ENCODE measurements at places on chromosomes 16 and 17.

DNA sequence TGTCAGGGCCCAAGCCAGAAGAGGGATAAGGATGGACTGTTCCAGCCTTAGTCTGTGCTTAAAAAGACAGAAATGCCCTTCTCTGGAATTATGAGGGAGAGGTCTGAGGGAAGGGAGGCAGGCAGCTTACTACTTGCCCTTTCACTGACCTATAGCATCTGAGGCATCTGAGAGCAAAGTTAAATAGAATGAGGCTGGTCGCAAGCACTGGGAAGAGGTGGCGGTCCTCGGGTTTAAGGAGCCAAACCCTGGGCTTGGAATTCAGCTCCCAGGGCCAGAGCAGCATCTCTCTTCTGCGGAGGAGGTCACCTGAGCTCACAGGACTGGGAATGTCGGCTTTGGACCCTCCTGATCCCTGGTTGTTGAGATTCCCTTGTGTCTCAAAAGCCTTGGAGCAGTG is 3.1 kb upstream of the LIMD2 start:
- H3K4me3 ChIP-seq, result no peak overlapping the region
- H3K36me3 ChIP-seq, result peaks cover 32% of the 10 kb centered on the region
- H3K4me1 ChIP-seq, result no peaks in the 10 kb centered on the region
- H3K27ac ChIP-seq, result no peak overlapping the region
- no peaks in the 10 kb centered on the region for H3K27me3 ChIP-seq
- DNase-seq, result no peak

DNA sequence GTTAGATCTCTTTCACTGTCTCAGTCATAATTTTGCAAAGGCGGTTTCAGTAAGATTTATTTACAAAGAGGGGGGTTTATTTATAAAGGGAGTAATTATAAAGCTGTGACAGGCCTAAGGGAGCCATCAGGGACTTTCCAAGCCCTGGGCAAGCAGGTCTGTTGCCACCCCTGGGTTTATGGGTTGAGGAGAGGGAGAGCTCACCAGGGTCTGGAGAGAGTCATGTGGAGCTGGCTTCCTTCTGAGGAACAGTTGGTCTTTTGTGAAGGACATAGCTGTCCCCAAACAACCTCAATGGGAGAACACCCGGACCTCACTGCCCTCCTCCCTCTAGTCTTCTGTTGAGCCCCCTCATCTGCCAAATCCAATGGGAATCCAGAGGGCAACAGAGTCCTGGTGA is 9.8 kb downstream of the ITGAM start:
- no peak overlapping the region for H3K4me3 ChIP-seq
- H3K36me3 ChIP-seq, result no peaks in the 10 kb centered on the region
- H3K27ac ChIP-seq, result no peak overlapping the region
- H3K4me1 ChIP-seq, result no peaks in the 10 kb centered on the region
- DNase-seq, result no peak

GRCh38 chr16:64309398-64310110 is 812.3 kb downstream of the CDH11 start:
- no peak overlapping the region for H3K4me3 ChIP-seq
- H3K27me3 ChIP-seq, result peaks cover 5% of the 10 kb centered on the region
- DNase-seq, result no peak
- H3K27ac ChIP-seq, result no peak overlapping the region
- no peaks in the 10 kb centered on the region for H3K36me3 ChIP-seq
- H3K4me1 ChIP-seq, result no peaks in the 10 kb centered on the region

- DNase-seq, result no peak
- no peak overlapping the region for H3K27ac ChIP-seq
- no peak overlapping the region for H3K4me3 ChIP-seq
- H3K27me3 ChIP-seq, result no peaks in the 10 kb centered on the region
Measured at GRCh38 chr17:73803964-73804435, 159.8 kb upstream of the SDK2 start.

DNA sequence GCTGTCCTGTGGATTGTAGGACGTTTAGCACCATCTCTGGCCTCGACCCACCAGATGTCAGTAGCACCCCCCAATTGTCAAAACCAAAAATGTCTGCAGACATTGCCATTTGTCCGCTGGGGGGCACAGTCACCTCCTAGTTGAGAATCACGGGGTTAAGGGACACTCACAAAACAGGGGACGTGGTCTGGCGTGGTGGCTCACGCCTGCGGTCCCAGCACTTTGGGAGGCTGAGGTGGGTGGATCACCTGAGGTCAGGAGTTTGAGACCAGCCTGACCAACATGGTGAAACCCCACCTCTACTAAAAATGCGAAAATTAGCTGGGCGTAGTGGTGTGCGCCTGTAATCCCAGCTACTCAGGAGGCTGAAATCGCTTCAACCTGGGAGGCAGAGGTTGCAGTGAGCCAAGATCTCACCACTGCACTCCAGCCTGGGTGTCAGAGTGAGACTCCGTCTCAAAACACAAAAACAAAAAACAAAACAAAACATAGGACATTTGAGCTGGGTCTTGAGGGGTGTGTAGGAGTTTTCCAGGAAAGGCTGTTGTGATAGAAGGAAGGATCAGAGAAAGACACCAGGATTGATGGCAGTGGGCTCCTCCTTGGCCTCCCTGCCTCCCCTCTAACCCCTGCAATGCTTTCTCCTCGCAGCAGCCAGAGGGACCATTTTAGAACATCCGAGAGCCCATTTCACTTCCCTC is 171.8 kb upstream of the GSE1 start:
- no peak overlapping the region for H3K4me3 ChIP-seq
- no peaks in the 10 kb centered on the region for H3K27me3 ChIP-seq
- H3K36me3 ChIP-seq, result peaks cover 10% of the 10 kb centered on the region
- H3K4me1 ChIP-seq, result no peaks in the 10 kb centered on the region
- no peak for DNase-seq

- no peaks in the 10 kb centered on the region for H3K27me3 ChIP-seq
- peak; percentile 93 for DNase-seq
- no peak overlapping the region for H3K4me3 ChIP-seq
- H3K36me3 ChIP-seq, result peaks cover 2% of the 10 kb centered on the region
Measured at GRCh38 chr16:2535625-2536013, 2.2 kb upstream of the PDPK1 start.

GRCh38 chr16:89103781-89104180 is 10.1 kb downstream of the ACSF3 start:
- no peak overlapping the region for H3K4me3 ChIP-seq
- H3K27me3 ChIP-seq, result no peaks in the 10 kb centered on the region
- H3K36me3 ChIP-seq, result peaks cover 60% of the 10 kb centered on the region
- no peak for DNase-seq
- H3K27ac ChIP-seq, result no peak overlapping the region

- peaks cover 79% of the 10 kb centered on the region for H3K36me3 ChIP-seq
- no peak overlapping the region for H3K4me3 ChIP-seq
- H3K4me1 ChIP-seq, result no peaks in the 10 kb centered on the region
- DNase-seq, result no peak
Measured at GRCh38 chr17:76087531-76087930, 8.5 kb downstream of the ZACN start.

- H3K4me1 ChIP-seq, result peaks cover 5% of the 10 kb centered on the region
- no peak overlapping the region for H3K4me3 ChIP-seq
- H3K27ac ChIP-seq, result no peak overlapping the region
- DNase-seq, result peak; percentile 60
- no peaks in the 10 kb centered on the region for H3K36me3 ChIP-seq
Measured at GRCh38 chr17:43673516-43674323, 12.0 kb upstream of the MEOX1 start.

- no peak for DNase-seq
- H3K27ac ChIP-seq, result no peak overlapping the region
- no peaks in the 10 kb centered on the region for H3K36me3 ChIP-seq
Measured at GRCh38 chr16:73572135-73572828, 524.4 kb upstream of the ZFHX3 start.

DNA sequence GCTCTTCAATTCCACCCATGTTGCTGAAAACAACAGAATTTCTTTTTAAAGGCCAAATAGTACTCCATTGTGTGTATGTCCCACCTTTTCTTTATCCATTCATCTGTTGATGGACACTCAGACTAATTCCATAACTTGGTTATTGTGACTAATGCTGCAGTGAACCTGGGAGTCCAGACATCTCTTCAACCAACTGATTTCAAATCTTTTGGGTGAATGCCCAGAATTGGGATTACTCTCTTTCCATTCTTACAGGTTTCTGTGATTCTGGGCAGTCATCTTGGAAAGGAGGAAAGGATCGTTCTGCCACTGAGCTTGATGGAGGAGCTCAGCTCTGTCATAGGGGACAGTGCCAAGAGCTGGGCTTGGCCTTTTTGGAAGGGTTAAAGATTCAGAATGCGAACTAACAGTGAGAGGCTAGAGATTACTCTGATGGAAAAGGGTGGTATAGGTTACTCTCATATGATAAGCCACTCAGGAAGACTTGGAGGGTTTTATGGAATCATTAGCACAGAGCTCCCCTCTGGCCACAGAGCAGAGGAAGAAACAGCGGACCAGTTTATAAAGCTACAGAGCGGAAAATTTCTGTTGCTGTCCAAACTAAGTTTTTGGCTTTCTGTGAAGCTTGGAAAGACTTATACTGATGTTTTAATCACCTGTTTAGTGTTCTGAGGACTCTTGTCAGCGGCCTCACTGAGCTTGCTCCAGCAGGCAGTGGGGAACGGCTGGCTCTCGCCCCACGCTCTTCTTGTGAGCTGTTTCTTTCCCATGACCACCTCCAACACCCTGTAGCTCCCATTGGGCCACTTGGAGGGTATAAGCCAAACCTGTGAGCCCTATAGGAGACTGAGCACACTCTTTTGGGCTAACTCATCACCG is 48.3 kb downstream of the HIC1 start:
- H3K4me1 ChIP-seq, result peaks cover 4% of the 10 kb centered on the region
- no peaks in the 10 kb centered on the region for H3K36me3 ChIP-seq
- no peaks in the 10 kb centered on the region for H3K27me3 ChIP-seq
- peak; percentile 90 for DNase-seq

DNA sequence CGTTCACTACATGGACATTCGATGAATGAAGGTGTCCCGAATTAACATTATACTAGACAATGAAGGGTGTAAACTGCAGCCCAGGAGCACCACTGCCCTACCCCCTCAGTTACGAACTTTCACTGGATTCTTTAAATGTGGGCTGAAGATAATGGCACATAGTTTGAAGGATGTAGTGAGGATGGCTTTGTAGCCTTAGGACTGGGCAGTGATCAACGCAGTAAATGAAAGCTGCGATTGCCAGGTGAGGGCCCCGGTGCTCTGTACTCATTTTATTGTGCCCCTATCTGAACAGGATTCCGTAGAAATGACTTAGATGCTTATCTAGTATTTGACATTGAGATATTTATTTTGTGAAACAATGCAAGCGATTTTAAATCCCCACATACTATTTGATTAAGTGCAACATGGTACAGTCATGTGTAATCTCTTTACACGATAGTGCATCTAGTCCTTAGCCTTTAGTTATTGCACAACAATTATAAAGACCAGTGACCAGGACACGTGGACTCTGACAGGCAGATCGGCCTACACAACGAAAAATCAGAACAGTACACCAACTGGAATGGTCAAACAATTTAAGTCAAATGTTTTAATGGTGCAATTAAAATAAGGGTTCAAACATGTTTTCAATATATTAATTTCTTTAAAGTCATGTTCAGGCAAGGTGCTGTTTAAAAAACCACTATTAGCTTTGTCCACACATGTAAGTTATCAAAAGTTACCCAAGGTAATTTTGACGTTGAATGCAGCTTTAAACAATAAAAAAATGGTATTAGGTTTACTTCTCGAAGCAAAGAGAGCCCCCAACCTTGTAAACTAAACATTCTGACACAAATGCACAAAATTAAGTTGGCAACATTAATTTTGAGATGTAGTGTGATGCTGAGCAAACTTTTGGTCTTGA is 17.4 kb upstream of the ERN1 start:
- peaks cover 8% of the 10 kb centered on the region for H3K36me3 ChIP-seq
- H3K4me3 ChIP-seq, result peak overlapping the region; percentile 56
- no peaks in the 10 kb centered on the region for H3K27me3 ChIP-seq
- no peak for DNase-seq
- H3K4me1 ChIP-seq, result peaks cover 5% of the 10 kb centered on the region

GRCh38 chr16:77657016-77657415 is 65.3 kb upstream of the NUDT7 start:
- H3K4me1 ChIP-seq, result no peaks in the 10 kb centered on the region
- H3K27ac ChIP-seq, result no peak overlapping the region
- H3K36me3 ChIP-seq, result no peaks in the 10 kb centered on the region
- H3K27me3 ChIP-seq, result no peaks in the 10 kb centered on the region

DNA sequence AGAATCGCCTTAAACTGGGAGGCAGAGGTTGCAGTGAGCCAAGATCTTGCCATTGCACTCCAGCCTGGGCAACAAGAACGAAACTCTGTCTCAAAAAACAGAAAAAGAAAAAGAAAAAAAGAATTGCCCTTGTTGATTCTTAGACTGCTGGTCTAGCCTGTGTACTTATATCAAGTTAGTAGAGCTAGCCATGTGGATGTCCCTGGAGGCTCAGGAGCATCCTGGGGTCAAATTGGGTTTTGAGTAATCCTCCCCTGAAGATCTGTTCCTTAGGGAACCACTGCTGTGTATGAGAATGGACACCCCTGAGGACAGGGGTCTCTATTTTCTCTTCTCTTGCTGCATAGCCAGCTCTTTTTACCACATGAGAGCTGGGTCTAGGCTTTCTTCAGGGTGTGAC is 21.5 kb downstream of the SLC7A6OS start:
- H3K4me1 ChIP-seq, result peaks cover 11% of the 10 kb centered on the region
- no peak overlapping the region for H3K4me3 ChIP-seq
- DNase-seq, result no peak
- peaks cover 36% of the 10 kb centered on the region for H3K36me3 ChIP-seq

- H3K4me3 ChIP-seq, result no peak overlapping the region
- DNase-seq, result no peak
- H3K4me1 ChIP-seq, result no peaks in the 10 kb centered on the region
- H3K27ac ChIP-seq, result no peak overlapping the region
- peaks cover 2% of the 10 kb centered on the region for H3K27me3 ChIP-seq
Measured at GRCh38 chr17:79288950-79289349, 214.3 kb downstream of the ENGASE start.

All from IMR-90 (cell line).